Stimulated activated CD8-positive, alpha-beta memory T cell treated with anti-CD3 and anti-CD28 coated beads, Interleukin-15, amount 100 ng/mL, for 48 hours (primary cell): ENCODE measurements at places on chromosomes 7 and 10.

- DNase-seq: no peak
Observed at GRCh38 chr10:17859492-17860156, 50.5 kb downstream of the MRC1 start.

DNA sequence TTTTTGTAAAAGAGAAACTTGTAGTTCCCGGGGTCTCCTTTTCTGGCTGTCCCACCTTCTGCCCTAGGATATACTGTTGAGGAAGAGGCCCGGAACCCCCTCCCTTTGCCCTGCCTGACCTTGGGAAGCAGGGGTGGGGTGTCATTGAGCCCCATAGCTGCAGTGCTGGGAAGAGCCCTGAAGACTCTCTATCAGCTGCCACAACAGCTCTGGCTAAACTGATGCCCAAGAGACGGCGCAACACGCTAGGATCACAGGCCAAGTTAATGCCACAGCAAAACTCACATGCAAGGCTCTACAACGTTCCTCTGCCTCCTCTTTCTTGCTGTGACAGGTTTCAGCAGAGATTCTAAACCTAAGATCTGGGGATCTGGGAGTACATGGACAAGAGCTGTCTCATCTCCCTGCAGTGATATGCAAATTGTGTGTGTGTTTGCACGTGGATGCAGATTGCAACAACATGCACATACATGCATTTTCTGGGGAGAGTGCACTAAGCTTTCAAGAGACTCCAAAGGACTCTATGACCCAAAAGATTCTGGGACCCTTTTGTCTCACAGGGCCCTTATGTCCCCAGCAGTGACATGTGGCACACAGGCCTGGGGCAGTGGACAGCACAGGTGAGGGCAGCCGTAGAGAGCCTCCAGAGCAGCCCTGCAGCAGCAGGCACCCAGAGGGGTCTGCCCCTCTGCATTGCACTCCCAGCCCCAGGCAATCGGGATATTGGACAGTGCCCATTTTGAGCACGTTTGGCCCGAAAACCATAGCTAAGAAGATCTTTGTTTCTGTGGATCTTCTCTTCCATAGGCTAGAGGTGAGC is 2.5 kb downstream of the RASSF4 start:
- DNase-seq: no peak

- DNase-seq: no peak
Observed at GRCh38 chr10:86659161-86659691, 4.9 kb downstream of the OPN4 start.

DNA sequence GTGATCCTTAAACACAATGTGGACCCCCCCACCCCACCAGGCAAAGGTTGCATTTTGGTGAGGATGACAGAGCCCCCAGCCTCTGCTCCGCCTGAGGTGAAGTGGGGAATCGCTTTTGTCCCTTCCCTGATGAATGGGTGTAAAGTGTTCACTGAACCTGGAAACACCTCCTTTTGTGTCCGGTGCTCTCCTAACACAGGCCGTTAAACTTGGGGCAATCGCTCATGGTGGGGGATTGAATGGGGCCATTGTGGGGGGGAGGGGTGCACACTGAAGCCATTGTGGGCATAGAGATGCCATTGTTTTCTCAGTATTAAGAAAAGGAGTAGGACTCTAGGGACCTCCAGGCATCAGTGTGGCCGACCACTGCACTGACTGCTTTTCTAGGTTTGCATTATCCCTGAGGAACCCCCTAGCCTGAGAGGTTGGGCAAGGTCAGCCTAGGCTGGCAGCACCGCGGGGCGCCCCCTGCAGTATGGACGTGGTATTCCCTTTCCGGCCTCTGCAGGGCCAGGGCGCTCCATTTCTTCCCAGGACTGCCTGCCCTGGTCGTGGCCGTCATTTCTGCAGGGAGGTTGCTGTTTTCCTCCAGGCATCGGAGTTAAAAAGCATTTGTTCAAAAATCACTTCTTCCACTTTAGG is 158.3 kb downstream of the TCF7L2 start:
- no peak for DNase-seq

- no peak for DNase-seq
Observed at GRCh38 chr10:24047176-24047575, 161.8 kb upstream of the KIAA1217 start.

DNA sequence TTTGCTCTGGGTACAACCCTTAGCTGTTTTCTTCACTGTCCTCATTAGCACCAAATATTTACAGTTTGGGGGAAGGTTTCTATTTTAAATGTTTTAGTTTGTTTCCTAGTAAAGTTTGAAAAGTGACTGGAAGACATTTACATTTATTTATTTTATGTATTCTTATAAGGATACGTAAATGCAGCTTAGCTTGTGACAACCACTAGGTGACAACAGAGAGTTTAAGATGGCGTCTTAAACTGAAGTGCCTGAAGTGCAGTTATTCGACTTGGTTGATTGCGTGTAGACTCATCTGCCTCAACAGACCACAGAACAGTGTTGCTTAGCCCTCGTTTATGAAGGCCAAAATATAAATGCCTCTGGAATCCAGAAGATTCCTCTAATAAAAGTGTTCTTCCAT is 378.2 kb upstream of the MYO3A start:
- DNase-seq: no peak

GRCh38 chr7:150631866-150632864 is at the start of gene GIMAP6:
TSS of gene GIMAP6 (minus strand) at chr7:150632385. CDS start at chr7:150630142, 2,243 bp downstream.
- peak; percentile 24 for DNase-seq

DNA sequence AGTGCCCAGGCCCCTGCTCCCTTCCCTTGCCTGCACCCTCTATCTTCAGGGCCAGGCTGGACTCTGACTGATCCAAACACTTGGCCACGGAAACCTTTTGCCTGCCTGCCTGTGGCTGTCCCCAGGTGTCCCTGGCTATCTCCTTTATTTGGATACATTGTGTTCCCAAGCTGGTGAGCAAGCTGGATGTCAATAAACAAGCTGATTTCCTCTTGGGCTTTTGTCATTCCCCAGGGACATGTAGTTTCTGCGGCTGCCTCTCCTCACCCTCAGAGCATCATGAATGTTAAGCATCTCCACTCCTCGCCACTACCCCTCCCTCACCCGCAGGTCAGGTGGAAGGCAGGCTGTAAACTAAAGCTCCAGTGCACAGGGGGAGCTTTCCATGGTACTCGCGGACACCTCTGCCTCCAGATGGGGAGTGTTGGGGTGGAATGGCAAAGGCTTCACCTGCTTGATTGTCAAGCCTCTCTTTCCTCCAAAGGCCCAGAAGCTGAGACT is 6.9 kb downstream of the GHRHR start:
- no peak for DNase-seq

- no peak for DNase-seq
Observed at GRCh38 chr10:103549349-103549685, 55.8 kb downstream of the NEURL1 start.

GRCh38 chr10:35578618-35578956 is 26.6 kb upstream of the GJD4 start:
- DNase-seq: no peak

GRCh38 chr7:194252-195009 is 2.1 kb downstream of the FAM20C start:
- no peak for DNase-seq

GRCh38 chr7:150946421-150947240 is 31.5 kb downstream of the KCNH2 start:
- no peak for DNase-seq

GRCh38 chr7:102452451-102452850 is 12.2 kb downstream of the ALKBH4 start:
- no peak for DNase-seq

GRCh38 chr10:120145107-120145506 is 252.6 kb downstream of the SEC23IP start:
- no peak for DNase-seq
